ENCODE measurements at places on chromosomes 5 and 9.

GRCh38 chr5:130937046-130937445 lies 228.0 kb downstream of the HINT1 start:
- no peak for DNase-seq

GRCh38 chr5:17255471-17256021 lies 38.1 kb downstream of the BASP1 start:
- no peak for DNase-seq

- DNase-seq = peak; percentile 79
Observed at GRCh38 chr5:159097784-159098602, 1.7 kb downstream of the EBF1 start.

DNA sequence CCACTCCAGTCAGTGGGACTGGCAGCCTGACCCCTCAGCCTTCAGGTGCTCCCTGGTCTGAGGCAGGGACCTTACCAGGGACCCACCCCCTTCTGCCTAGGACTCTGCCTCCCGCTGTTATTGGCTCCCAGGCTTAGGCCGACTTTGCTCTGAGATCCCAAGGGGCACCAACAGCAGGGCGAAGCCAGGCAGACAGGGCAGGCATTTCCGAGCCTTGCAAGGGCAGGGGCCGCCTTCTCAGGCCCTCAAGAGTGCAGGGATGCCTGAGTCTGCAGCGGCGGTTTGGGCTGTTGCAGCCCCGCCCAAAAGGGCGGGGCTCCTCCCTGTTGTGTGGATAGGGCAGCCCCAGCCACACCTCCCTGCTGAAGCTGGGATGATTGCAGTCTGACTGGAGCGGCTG lies 644.6 kb downstream of the PRR16 start:
- peak; percentile 52 for DNase-seq

- DNase-seq = no peak
Observed at GRCh38 chr9:120236596-120236995, 343.4 kb downstream of the CDK5RAP2 start.

DNA sequence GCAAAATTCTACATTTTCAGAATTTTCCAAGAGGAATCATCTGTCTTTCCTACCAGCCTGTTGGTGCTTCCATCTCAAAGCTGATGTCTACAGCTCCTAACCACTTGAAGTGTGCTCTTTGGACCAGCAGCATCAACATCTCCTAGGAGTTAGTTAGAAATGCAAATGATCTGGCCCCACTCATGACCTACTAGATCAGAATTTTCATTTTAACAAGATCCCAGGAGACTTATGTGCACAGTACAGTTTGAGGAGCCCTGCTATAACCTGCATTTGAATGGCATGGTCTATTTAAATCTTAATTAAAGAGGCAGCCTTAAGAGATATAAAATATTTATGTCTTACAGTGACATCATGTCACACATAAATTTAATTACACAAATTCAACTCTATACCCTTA lies 33.8 kb downstream of the ITK start:
- no peak for DNase-seq

DNA sequence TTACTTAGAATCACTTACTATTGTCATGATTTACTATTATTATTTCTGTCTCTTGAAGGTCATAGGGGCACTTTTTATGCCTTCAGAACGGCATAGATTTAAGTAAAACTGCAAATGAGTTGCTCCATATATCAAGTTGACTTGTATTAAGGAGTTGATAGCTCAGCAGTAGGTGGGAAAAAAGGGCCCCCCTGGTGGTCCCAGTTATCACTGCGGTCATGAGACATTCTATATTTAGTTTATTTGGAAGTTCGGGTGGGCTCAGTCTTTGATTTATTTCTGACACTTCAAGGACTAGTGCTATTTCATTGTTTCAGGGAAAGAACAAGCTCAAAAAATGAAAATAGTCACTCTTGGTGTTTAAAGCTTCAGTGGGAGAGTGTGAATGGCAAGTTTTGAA lies 159.3 kb downstream of the SLC24A2 start:
- no peak for DNase-seq

DNA sequence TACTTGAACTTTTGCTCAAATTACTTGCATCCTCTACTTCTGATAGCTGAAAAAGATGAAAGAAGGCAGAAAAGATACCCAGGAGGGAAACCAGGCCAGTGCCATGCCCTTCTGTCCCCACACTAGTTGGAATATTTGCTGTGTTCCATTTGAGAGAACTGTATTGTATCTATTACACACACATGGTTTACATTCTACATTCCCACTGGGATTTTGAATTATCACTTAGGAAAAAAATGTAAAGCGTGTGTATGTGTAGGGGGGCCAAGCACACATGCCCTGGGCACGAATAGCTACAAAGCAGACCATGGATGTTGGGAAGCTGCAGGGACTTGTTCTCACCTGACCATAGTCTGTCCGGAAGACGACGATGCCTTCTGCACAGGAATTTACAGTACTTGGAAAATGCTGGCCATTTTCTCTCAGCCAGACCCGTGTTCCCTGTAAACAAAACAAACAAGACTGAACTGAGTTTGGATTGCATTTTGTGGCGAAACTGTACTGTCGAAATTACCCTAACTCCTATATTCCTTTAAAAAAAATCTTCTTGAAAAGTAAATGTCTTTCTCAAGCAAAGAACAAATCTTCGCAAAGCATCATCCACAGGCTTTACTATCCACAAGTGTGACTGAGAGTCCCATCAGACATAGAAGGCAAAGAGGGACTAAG lies 58.7 kb downstream of the MYO10 start:
- no peak for DNase-seq
